ENCODE measurements at places on chromosomes 4 and X.

- no peak for DNase-seq
Measured at GRCh38 chr4:2630556-2631273, 94.3 kb downstream of the FAM193A start.

DNA sequence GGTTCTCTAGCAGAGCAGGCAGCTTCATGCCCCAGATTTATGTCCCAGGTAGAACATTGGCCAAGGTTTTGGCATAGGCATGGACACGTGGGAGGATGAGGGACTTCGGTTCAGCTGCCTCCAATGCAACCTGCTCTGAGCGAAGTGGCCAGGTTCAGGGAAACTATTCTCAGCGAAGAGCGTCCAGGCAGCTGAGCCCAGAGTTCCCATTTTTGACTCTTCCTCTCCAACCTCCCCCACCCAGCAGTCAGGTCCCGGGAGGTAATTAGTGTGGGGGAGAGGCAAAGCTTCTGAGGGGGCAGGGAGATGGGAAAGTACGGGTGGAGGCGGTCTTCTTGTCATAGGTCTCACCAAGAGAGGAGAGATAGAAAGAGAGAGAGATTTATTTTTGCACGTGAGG lies 1.0 kb downstream of the GABRA4 start:
- DNase-seq: no peak

DNA sequence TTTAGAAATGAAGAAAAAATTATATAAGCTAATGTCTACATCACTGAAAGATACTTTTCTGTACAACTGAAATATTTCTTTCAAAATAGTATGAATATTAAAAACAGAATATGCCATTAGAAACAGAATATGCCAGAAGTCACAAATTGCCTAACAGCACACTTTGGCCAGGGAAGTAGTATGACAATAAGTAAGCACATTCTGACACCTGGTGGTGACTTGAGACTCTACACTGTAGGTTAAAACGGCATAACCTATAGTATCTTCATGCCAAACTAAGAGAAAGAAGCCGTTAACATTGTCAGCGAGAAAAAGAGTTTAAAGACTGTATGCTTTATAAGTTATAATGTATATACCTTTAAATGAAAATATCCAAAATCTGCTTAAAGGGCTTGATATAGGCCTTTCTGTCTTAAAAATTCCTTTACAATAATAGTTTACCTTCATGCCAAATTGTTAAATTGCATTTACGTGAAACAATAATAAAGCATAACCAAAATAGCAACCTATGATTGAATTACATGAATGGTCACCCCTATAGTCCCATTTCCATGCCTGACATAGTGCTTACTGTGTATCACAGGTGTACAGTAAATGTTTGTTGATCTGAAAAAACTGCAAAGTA lies 32.8 kb downstream of the FAM13A start:
- DNase-seq: peak; percentile 37

DNA sequence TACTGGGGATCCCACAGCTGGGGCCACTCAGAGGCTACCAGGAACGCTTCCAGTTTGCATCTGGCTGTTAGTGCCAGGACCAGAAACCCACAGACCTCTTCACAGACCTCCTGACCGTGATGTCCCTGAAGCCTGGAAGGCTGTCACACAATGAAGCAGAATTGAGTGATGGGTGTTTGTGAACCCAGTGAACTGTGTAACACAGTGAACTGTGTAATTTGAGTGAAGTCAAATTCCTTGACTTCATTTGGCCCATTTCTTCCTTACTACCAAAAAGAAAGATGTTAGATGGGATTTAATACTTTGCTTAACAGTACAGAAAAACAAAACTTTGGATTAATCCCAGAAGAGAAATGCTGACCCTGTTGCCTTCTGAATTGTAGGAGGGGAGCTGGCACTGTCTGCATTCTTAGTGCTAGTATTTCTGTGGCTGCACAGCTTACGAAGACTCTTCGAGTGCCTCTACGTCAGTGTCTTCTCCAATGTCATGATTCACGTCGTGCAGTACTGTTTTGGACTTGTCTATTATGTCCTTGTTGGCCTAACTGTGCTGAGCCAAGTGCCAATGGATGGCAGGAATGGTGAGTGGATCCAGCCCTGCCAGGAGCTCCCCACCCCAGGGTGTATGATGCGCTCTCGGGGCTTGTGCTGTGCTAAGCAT lies 17.8 kb downstream of the SRD5A3 start:
- no peak for DNase-seq

GRCh38 chr4:28879178-28879577 lies 1841.0 kb upstream of the PCDH7 start:
- DNase-seq: no peak

- DNase-seq: no peak
Measured at GRCh38 chr4:149183638-149184037, 632.0 kb downstream of the IQCM start.

DNA sequence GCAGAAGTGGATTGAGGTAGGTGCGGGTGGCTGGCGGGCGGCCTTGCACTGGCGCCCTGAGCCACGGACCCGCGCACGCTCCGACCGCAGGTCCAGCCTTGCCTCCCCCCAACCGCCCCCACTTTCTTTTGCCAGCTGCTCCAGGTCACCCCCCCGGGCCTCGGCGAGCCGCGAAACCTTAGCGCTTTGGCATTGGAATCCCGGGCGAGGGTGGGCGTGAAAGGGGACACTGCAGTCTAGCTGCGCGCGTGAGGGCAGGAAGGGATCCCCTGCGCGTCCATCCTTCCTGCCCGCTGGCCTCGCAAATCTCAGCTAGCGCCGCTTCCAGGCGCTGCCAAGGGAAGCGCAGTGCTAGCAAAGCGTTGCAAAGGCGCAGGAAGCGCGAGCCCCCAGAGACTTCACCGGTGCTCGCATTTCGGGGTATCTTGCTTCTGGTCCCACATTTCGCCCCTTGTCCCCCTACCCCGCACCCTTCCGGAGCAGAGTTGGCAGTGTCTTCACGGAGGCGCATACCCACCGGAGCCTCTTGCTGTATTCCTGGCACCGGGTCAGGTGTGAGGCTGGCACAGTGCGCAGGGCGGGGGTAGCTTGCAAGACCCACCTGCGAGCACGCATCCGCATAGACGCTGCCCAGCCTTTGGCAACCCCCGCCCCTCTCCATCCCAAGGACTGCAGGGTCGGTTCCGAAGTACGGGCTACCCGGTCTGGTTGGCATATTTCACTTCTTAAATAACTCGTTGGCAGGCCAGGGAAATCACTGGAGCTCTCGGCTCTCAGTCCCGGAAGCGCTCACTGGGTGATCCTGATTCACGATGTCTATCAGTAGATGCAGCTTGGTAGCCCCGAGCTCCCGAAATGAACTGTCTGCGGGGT lies 104.4 kb downstream of the UCHL1 start:
- no peak for DNase-seq

GRCh38 chr4:82380344-82380743 lies 6.6 kb upstream of the HNRNPD start:
- DNase-seq: no peak

- DNase-seq: no peak
Measured at GRCh38 chrX:30577362-30577991, at the start of gene TASL. TASL (minus strand) TSS chrX:30577766; CDS start chrX:30560355, 17,411 bp downstream.
